ENCODE measurements at places on chromosomes 13 and 19. TPM values are rescaled to one million over a fixed set of nuclear protein-coding genes. Genes with fewer than 3 reads are reported as not detected.

DNA sequence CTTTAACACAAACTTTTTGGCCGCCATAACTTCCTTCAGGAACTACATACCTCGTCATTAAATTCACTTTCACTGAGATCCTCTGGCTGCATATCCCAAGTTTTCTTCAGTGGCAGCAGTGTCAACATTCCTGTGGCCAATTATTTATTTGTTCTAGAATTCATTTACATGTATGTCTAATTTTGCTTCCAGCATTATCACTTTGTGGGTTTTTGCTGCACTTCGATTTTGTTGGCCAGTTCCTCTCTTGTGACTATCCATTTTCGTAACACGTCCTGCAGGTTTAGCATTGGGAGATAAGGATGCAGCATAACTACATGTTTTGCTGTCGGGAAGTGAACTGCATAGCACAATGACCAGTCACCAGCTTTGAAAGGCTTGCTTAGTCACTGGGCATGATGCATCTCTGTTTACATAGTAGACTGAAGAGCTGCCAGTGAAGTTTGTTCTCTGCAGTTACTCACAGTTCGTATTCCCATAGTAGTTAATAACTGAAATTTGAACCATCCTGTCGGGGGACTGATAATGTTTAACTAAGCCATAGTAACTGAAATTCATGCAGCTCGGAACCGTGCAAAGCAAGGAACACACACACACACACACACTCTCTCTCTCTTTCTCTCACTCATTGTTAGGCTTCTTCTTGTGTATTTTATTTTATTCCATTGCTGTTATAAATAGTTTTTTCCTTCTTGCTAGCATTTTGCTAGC is 28.3 kb downstream of the ZNF507 start:
- no peaks in the 10 kb centered on the region for H3K27me3 ChIP-seq
- no peak overlapping the region for H3K27ac ChIP-seq
- H3K36me3 ChIP-seq = peaks cover 15% of the 10 kb centered on the region
- no peak for DNase-seq
- no peak overlapping the region for H3K4me3 ChIP-seq

- DNase-seq = no peak
- no peak overlapping the region for H3K4me3 ChIP-seq
- no peaks in the 10 kb centered on the region for H3K27me3 ChIP-seq
- no peaks in the 10 kb centered on the region for H3K4me1 ChIP-seq
- no peaks in the 10 kb centered on the region for H3K36me3 ChIP-seq
- H3K27ac ChIP-seq = no peak overlapping the region
Measured at GRCh38 chr13:69461397-69461796, 646.2 kb upstream of the ATXN8OS start.

DNA sequence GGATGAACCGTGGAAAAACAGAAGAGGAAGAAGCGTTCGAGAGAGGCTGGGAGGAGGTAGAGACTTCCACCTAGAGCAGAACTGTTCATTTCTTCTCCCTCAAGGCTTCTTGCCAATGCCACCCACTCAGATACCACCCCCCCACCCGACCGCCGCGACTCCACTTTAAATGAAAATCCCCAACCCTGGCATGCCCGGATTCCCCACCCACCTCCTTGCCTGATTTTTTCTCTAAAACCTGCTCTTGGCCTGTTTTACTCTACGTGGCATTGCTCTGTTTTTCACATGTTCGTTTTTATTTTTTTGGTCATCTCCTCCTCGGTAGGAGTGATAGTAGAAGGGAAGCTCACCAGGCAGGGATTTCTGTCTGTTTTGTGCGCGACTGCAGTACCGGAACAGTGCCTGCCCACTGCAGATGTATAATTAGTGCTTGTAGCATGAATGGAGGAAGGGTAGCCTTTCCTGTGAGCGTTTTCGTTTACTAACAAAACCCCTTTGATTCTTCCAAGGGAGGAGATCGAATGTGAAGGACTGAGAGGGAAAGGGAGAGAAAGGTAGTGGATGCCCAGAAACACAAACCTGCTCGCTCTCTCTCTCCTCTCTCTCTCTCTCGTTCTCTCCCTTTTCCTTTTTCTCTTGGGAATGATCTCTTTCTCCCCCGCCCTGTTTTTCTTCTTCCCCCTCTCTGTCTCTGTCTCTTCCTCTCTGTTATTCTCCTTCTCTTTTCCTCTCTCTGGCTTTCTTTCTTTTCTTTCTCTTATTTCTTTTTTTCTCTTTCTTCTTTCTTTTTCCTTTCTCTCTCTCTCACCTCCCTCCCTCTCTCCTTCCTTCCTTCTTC is 2.2 kb downstream of the CD70 start:
- DNase-seq = no peak
- peaks cover 8% of the 10 kb centered on the region for H3K36me3 ChIP-seq
- H3K27ac ChIP-seq = peak overlapping the region; percentile 93
- no peaks in the 10 kb centered on the region for H3K27me3 ChIP-seq
- peaks cover 14% of the 10 kb centered on the region for H3K4me1 ChIP-seq
- peak overlapping the region; percentile 100 for H3K4me3 ChIP-seq

GRCh38 chr13:94157705-94158218 is 321.7 kb downstream of the DCT start:
- H3K27me3 ChIP-seq = no peaks in the 10 kb centered on the region
- no peaks in the 10 kb centered on the region for H3K36me3 ChIP-seq
- no peaks in the 10 kb centered on the region for H3K4me1 ChIP-seq
- no peak for DNase-seq
- H3K27ac ChIP-seq = no peak overlapping the region

DNA sequence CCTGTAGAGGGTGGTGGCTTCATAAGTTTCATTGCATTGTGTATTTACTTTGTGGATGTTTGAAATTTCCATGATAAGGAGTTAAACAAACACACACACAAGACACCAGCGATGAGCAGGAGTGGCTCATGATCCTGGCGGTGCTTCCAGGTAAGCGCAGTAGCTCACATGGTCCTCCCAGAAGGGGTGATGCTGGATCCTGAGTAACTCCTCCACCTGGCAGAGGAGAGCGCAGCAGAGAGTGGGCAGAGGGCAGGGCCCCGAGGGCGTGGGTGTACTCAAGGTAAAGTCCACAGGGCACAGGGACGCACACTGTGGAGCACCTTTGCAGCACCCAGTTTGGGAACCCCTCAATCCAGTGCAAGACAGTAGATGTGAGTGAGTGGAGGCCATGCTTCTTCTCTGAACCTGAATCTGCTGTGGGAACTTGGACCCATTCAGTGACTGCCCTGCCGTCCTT is 54.0 kb downstream of the RFX2 start:
- no peak overlapping the region for H3K27ac ChIP-seq
- no peak for DNase-seq
- no peaks in the 10 kb centered on the region for H3K4me1 ChIP-seq
- H3K4me3 ChIP-seq = no peak overlapping the region
- no peaks in the 10 kb centered on the region for H3K27me3 ChIP-seq
- no peaks in the 10 kb centered on the region for H3K36me3 ChIP-seq

GRCh38 chr13:113647351-113648215 is 10.4 kb downstream of the ATP4B start:
- DNase-seq = no peak
- H3K4me1 ChIP-seq = no peaks in the 10 kb centered on the region
- no peaks in the 10 kb centered on the region for H3K36me3 ChIP-seq
- no peaks in the 10 kb centered on the region for H3K27me3 ChIP-seq
- no peak overlapping the region for H3K4me3 ChIP-seq

- no peak overlapping the region for H3K4me3 ChIP-seq
- H3K27ac ChIP-seq = no peak overlapping the region
- no peaks in the 10 kb centered on the region for H3K4me1 ChIP-seq
Measured at GRCh38 chr19:33273065-33273736, 29.1 kb downstream of the CEBPA start.

GRCh38 chr13:113002206-113002912 is 33.3 kb downstream of the MCF2L start:
- H3K27ac ChIP-seq = no peak overlapping the region
- no peak for DNase-seq
- no peaks in the 10 kb centered on the region for H3K27me3 ChIP-seq
- no peak overlapping the region for H3K4me3 ChIP-seq

GRCh38 chr13:99035715-99036114 is 57.9 kb upstream of the DOCK9 start:
- no peaks in the 10 kb centered on the region for H3K27me3 ChIP-seq
- no peaks in the 10 kb centered on the region for H3K36me3 ChIP-seq
- no peak overlapping the region for H3K4me3 ChIP-seq
- no peaks in the 10 kb centered on the region for H3K4me1 ChIP-seq

- H3K27me3 ChIP-seq = no peaks in the 10 kb centered on the region
- H3K36me3 ChIP-seq = no peaks in the 10 kb centered on the region
- no peaks in the 10 kb centered on the region for H3K4me1 ChIP-seq
- no peak overlapping the region for H3K4me3 ChIP-seq
Measured at GRCh38 chr19:32864318-32865007, 5.1 kb downstream of the SLC7A9 start.

- H3K4me1 ChIP-seq = no peaks in the 10 kb centered on the region
- no peak overlapping the region for H3K4me3 ChIP-seq
- H3K27me3 ChIP-seq = no peaks in the 10 kb centered on the region
- no peak for DNase-seq
Measured at GRCh38 chr19:10646456-10647159, 7.5 kb upstream of the ILF3 start.

- H3K4me3 ChIP-seq = no peak overlapping the region
- H3K36me3 ChIP-seq = no peaks in the 10 kb centered on the region
- DNase-seq = no peak
- no peaks in the 10 kb centered on the region for H3K4me1 ChIP-seq
- no peaks in the 10 kb centered on the region for H3K27me3 ChIP-seq
- H3K27ac ChIP-seq = no peak overlapping the region
Measured at GRCh38 chr13:31639443-31640163, 99.7 kb upstream of the RXFP2 start.

- no peaks in the 10 kb centered on the region for H3K36me3 ChIP-seq
- H3K4me1 ChIP-seq = no peaks in the 10 kb centered on the region
- DNase-seq = no peak
- H3K27me3 ChIP-seq = no peaks in the 10 kb centered on the region
- no peak overlapping the region for H3K4me3 ChIP-seq
Measured at GRCh38 chr13:52085421-52085820, 43.5 kb downstream of the NEK5 start.

DNA sequence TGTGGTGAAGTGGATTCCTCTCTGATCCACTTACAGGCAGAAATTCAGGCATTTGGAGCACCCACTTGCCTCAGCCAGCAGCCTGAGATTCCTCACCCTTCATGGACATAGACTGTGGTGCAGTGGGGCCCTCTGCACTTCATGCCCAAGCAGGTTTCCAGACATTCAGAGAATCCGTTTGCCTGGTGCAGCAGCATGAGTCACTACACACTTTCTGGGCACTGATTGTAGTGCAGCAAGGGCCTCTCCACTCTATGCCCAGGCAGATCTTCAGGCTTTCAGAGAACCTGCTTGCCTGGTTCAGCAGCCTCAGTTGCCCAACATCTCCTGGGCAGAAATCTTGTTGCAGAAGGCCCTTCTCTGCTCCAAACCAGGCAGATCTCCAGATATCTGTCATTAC is 920.9 kb downstream of the SLITRK5 start:
- no peaks in the 10 kb centered on the region for H3K36me3 ChIP-seq
- no peaks in the 10 kb centered on the region for H3K4me1 ChIP-seq
- no peaks in the 10 kb centered on the region for H3K27me3 ChIP-seq
- DNase-seq = no peak

GRCh38 chr13:31826521-31826920 is 87.2 kb downstream of the RXFP2 start:
- no peak overlapping the region for H3K4me3 ChIP-seq
- H3K36me3 ChIP-seq = no peaks in the 10 kb centered on the region
- no peaks in the 10 kb centered on the region for H3K27me3 ChIP-seq
- no peaks in the 10 kb centered on the region for H3K4me1 ChIP-seq

- no peaks in the 10 kb centered on the region for H3K27me3 ChIP-seq
Measured at GRCh38 chr19:9939301-9939913, 3.1 kb upstream of the OLFM2 start.

- DNase-seq = no peak
- H3K4me1 ChIP-seq = no peaks in the 10 kb centered on the region
- H3K27me3 ChIP-seq = no peaks in the 10 kb centered on the region
- H3K27ac ChIP-seq = no peak overlapping the region
- no peaks in the 10 kb centered on the region for H3K36me3 ChIP-seq
Measured at GRCh38 chr19:55097864-55098715, 19.3 kb downstream of the PPP1R12C start.

- no peaks in the 10 kb centered on the region for H3K4me1 ChIP-seq
- H3K27ac ChIP-seq = no peak overlapping the region
- H3K36me3 ChIP-seq = no peaks in the 10 kb centered on the region
- no peak for DNase-seq
Measured at GRCh38 chr19:4316956-4317355, 12.6 kb downstream of the FSD1 start.

GRCh38 chr19:13764101-13764807 is at the start of gene MRI1:
MRI1 (plus strand) TSS chr19:13764522; CDS start chr19:13764589, 67 bp downstream.
- H3K4me3 ChIP-seq = peak within 1 kb of the TSS; percentile 83
- H3K4me1 ChIP-seq = no peaks in the 10 kb centered on the region
- H3K36me3 ChIP-seq = peaks cover 4% of the 10 kb centered on the region
- H3K27me3 ChIP-seq = no peaks in the 10 kb centered on the region
- no peak for DNase-seq
- H3K27ac ChIP-seq = peak within 1 kb of the TSS; percentile 64

GRCh38 chr19:18481505-18482222 is 40.2 kb downstream of the ELL start:
- no peak overlapping the region for H3K27ac ChIP-seq
- H3K4me3 ChIP-seq = no peak overlapping the region
- H3K36me3 ChIP-seq = no peaks in the 10 kb centered on the region
- DNase-seq = no peak
- peaks cover 24% of the 10 kb centered on the region for H3K4me1 ChIP-seq

DNA sequence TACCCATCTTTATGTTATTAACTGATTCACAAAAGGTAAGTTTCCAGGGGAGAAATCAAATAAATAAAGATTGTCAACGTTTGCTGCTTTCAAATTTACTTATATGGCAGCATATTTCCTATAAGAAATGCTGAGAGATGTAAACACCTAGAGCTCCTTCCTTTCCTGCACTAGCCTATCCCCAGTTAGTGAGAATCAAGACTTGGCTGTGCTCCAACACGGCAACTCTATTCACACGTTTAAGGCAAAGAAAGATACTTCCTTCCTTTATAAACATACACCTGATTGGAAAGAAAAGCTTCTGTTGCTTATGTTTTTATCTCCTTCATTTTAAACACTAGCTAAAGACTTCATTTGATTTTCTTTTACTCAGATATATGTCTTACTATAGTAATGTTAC is 107.0 kb downstream of the PCDH9 start:
- no peak overlapping the region for H3K27ac ChIP-seq
- H3K27me3 ChIP-seq = no peaks in the 10 kb centered on the region
- no peaks in the 10 kb centered on the region for H3K4me1 ChIP-seq
- no peak overlapping the region for H3K4me3 ChIP-seq
- no peak for DNase-seq
- no peaks in the 10 kb centered on the region for H3K36me3 ChIP-seq

- no peaks in the 10 kb centered on the region for H3K4me1 ChIP-seq
- H3K27ac ChIP-seq = no peak overlapping the region
- DNase-seq = peak; percentile 57
- H3K36me3 ChIP-seq = no peaks in the 10 kb centered on the region
- no peaks in the 10 kb centered on the region for H3K27me3 ChIP-seq
Measured at GRCh38 chr19:8158411-8159074, 9.2 kb upstream of the FBN3 start.

- H3K27me3 ChIP-seq = no peaks in the 10 kb centered on the region
- H3K4me3 ChIP-seq = no peak overlapping the region
- H3K4me1 ChIP-seq = peaks cover 7% of the 10 kb centered on the region
- no peaks in the 10 kb centered on the region for H3K36me3 ChIP-seq
Measured at GRCh38 chr13:99654076-99654475, 152.8 kb downstream of the TM9SF2 start.

Gene FFAR1
- 0.43 TPM for total RNA-seq

Gene ZNF578
- 0.10 TPM for total RNA-seq

Gene TTC9B
- not detected for total RNA-seq

Gene VMAC
- total RNA-seq = 3.2 TPM

Gene PODNL1
- total RNA-seq = not detected

Gene ZNF235
- total RNA-seq = 3.9 TPM

Gene XPO4
- total RNA-seq = 20.8 TPM

Gene RNF225
- 0.27 TPM for total RNA-seq

Gene MEIS3
- total RNA-seq = 0.21 TPM

Gene MIR17HG
- total RNA-seq = 23.5 TPM

Data from GM12878 (cell line).